Activated naive CD4-positive, alpha-beta T cell treated with anti-CD3 and anti-CD28 coated beads, Interleukin-2, amount 50 U/mL, for 72 hours (primary cell): ENCODE measurements at places on chromosomes 12 and 14.
A peak's percentile ranks its signal among the peaks of the same experiment; 100 is the strongest.

DNA sequence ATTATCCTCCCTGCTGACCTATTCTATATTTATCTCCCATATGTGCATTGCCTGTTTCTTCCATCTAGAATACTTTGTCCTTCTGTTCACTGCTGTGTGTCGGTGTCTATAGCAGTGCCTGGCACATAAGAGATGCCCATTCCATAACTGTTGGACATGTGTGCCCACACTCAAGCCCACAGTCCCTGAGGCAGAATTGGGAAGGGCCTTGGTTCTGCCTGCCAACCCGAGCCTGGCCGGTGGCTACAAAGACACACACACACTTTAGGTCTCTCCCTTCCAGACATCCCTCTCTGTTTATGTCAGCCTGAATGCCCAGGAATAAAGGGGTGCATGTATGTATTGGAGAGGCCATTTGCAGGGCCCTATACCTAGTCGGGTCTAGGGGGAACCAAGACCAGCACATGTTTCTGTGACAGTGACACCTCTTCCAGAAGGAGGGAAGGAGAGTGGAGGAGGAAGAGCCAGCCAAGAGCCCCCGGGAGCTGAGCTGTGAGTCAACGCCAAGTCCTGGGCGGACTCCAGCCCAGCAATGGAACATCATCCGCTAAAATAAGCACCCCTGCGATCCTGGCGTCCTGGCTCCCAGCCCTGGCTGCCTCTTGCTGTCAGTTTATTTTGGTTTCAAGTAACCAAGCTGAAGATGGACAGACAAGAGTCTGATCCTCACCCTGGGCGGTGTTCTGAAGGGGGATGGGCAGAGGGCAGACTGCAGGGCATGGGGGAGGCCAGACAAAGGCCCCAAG is 4.3 kb upstream of the ASB2 start:
- DNase-seq: no peak

- peak; percentile 85 for DNase-seq
Measured at GRCh38 chr12:123601602-123602489, at the start of gene DDX55. Gene DDX55, plus strand, starts transcription at chr12:123602099. Its CDS starts 50 bp downstream, at chr12:123602149.

GRCh38 chr14:102671410-102671809 is 79.0 kb downstream of the RCOR1 start:
- no peak for DNase-seq

DNA sequence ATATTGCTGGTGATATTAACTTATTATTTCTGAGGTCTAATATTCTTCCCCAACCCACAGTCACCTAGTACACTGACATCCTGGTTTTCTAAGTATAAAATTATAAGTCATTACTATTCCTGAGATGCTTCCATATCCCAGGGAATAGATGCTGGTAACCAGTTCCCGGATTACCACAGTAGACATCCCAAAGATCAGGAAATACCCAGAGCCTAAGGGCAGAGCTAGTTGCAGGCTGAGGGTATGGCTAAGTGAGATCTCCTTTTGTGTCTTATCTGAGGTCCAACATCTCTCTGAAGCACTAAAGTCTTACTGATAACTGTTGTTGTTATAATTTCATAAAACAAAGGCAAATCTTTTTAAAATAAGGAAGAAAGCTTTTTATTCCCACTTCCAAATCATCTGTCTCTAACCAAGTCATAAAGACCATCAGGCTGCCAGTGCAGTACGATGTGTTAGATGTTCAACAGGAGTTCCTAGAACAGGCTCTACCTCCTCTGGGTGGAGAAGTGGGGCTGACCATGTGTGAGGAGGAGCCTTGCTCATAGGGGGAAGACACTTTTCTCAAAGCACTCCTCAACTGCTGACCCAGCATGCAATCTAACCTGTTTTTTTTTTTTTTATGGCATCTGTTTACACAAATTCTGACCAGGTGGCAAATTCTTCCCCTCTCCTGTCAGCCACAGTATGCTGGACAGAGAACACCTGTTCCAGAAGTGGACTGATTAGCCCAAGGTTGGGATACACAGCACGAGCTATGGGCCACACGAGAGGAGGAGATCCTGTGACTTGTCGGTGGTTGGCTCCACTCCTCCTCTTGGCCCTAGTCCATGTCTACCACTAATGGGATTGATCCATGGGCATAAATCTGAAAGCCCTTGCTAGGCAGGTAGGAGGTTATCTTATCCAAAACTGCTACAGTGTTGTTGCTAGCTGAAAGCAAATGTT is 16.1 kb upstream of the GRIP1 start:
- DNase-seq: no peak

GRCh38 chr12:82378997-82379396 is 20.7 kb downstream of the METTL25 start:
- no peak for DNase-seq

DNA sequence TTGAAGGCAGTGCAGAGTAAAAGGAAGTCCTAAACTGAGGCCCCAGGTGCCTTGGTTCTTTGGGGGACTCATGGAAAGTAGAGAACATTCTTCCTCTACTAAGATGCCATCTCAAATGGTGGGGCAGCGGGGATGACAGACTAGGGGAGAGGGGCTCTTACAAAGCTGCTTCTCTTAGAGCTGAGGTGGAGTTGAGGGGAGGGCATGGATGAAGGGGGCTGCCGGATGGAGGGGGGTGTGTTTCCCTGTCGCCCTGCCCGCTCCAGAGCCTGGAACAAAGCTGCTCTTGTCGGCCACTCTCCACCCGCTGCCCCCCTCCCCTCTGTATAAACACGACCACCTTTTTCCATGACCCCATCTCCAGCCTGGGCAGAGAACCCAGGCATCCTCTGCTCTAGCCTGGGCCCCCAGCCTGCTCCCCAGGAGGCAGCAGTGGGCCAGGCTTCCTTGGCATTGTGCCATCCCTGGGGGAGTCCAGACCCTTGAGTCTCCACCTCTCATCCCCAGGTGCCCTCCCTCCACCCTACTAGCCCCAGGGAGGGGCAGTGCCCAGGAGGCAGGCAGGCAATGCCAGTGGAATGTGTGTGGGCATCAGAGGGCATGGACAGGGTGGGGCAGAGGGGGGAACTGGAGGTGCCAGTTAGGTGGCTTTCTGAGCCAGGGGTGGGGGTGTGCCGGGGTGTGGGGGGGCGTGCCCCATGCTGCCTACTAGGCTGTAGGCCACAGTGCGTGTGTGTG is 1.7 kb downstream of the RARG start:
- no peak for DNase-seq

DNA sequence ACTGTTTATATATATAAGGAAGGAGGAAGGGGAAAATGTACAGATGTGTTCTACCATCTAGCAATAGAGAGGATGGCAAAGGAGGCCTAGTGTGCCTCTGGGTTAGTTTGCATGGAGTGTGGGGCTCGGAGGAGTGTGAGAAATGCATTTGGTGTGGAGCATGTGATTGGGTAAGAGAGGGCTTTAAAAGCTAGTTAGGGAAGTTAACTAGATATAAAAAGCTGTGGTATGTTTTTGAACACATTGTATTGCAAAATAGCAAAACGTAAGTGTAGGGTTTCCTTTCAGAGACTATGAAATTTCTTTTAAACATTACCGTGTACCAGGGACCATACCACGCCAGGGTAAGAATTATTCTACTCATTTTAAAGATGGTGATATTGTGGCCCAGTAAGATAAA is 53.3 kb upstream of the STXBP6 start:
- DNase-seq: no peak

GRCh38 chr12:64995816-64996215 is 125.3 kb downstream of the WIF1 start:
- no peak for DNase-seq

DNA sequence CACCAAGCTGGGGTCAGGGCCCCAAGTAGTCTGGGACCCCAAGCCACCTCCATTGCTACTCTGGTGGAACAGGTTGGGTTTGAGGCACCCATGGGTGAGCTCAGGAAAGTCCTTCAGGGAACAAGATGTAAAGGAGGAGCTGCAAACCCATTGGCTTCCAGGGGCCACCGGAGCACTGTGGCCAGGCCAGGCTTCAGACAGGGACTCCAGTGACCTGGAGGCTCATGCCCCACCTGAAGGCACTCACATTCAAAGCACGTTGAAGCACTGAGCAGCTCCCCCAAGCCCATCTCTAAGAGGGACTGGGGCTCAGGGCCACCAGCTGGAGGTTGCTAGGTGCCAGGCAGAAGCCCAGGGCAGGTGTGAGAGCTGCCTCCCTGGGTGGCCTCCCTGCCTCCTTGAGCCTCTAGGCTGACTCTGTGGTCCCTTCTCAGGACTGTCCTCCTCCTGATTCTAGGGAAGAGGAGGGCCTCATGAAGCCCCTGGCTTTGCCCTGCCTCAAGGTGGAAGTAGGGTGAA is 49.1 kb downstream of the FAM222A start:
- DNase-seq: peak; percentile 52

- DNase-seq: no peak
Measured at GRCh38 chr12:93381161-93381975, 3.6 kb downstream of the NUDT4 start.

- no peak for DNase-seq
Measured at GRCh38 chr14:100605706-100606686, 18.8 kb upstream of the BEGAIN start.

DNA sequence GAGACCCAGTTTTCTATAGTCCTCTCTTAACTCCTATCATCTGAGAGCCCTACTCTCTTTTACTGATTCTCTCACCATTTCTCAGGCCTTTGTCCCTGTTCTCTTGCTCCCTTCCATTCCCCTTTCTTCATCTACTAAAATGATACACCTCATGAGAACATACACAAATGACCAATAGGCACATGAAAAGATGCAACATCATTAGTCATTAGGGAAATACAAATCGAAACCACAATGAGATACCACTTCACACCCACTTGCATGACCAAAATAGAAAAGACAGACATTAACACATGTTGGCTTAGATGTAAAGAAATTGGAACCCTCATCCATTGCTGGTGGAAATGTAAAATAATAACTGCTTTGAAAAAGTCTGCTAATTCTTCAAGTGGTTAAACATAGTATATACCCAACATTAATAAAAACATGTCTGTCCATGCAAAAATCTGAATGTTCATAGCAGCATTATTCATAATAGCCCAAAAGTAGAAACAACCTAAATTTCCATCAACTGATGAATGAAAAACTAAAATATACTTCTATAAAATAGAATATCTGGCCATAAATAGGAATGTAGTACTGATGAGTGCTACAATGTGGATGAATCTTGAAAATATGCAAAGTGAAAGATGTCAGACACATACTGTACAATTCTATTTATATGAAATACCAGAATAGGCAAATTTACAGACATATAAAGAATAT is 66.0 kb downstream of the DENND5B start:
- no peak for DNase-seq

- no peak for DNase-seq
Measured at GRCh38 chr12:12064596-12064995, 6.1 kb upstream of the BCL2L14 start.

GRCh38 chr14:45332360-45332988 is 79.5 kb upstream of the MIS18BP1 start:
- no peak for DNase-seq

DNA sequence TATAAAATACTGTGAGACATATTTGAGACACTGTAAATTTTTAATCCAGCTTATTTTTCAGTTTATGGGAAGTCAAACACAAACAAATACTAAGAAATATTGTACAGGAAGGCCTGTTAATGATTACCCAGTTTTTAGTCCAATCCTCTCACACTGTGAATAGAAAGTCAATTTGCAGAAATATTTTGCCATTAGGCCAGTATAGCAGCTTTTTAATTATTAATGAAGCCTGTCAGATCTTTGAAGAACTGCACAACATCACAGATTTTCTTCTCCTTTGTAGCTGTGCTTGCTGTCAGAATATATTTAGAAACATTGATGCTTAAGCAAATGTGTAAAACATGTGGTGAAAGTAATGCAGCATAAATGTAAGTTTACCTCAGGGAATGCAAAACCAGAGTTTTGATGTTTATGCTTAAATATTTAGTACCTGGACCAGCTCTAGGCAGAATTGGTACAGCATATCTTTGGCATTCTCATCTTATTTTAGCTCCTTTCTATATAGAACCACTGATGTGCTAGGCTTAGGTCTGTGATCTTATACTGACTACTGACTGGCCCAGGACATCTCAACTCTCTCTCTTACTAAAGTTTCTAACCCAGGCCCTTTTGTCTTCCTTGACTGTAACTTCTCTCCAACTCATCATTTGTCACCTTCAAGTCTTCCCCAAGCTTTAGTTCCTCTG is 230.8 kb upstream of the NAV3 start:
- DNase-seq: no peak

DNA sequence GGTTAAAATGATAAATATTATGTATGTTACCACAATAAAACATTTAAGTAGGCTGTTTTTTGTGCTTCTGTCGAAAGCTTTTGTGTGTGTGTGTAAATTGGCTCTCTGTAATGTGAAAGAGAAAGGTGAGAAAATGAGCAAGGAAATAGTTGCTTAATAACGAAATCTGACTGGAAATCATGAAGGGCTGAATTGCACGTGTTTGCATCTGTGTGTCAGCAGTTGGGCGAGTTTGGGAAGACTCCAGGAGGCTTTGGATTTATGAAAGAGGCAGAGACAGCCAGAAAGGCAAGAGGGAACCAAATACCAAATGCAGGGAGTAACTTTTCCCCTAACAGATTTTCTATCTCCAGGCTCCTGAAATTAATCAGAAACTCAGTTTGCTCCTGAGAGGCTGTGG is 47.2 kb upstream of the PLEKHG3 start:
- no peak for DNase-seq

DNA sequence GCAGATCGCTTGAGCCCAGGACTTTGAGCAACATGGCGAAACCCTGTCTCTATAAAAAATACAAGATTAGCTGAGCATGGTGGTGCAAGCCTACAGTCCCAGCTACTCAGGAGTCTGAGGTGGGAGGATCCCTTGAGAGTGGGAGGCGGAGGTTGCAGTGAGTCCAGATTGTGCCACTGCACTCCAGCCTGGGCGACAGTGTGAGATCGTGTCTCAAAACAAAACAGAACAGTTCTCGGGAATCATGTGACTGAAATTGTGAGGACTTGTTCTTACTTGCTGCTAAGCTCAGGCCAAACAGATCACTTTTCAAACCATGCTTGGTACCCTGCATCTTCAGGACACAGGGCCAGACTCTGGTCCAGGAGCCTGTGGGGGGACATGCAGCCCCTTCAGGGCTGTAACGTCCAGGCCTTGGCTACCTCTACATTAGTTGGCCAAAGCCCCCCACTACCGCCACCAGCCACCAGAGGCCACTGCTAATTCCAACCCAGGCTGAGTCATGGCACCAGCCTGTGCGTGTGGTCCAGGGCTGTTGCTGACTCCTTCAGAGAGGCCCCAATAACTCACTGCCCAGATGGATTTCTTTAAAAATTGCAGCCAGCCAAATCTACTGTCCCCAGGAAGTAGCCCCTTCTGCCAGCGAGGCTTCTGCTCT is 33.4 kb upstream of the SYNDIG1L start:
- no peak for DNase-seq

DNA sequence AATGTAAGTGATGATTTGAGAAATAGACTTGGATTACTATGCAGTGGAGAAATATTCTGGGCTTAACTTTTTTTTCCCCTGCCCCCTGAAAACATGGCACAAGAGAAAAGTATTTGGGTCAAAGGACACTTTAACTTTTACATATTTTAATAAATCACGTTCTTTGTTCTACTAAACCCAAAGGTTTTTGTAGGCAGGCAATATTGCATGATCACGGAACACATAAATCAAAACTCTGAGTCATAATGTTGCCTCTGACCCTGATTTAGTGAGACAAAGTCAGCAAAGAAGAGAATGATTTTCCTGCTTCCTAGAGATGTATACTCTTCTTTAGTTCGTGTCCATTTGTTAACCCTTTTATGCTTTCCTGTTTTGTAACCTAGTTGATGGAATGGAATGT is 38.0 kb downstream of the ABCD2 start:
- no peak for DNase-seq
